ENCODE measurements at places on chromosomes 12 and 14.

DNA sequence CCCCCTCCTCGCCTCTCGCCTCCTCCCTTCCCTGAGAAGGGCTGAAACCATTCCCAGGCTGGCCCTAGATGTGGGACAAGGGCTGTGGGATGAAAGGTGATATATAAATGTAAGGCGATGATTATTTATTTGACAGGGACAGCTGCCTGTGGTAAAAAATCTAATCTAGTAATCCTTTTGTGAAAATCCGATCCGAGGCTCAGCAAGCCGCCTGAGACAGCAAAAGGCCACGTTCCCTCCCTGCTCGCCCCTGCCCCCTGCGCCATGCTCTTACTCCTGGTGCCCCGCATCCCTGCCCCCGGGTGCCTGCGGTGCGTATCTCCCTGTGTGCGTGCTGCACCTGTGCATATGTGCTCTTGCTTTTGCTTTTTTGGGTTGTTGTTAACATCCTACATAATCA lies 65.2 kb downstream of the TSPAN9 start:
- DNase-seq: no peak

DNA sequence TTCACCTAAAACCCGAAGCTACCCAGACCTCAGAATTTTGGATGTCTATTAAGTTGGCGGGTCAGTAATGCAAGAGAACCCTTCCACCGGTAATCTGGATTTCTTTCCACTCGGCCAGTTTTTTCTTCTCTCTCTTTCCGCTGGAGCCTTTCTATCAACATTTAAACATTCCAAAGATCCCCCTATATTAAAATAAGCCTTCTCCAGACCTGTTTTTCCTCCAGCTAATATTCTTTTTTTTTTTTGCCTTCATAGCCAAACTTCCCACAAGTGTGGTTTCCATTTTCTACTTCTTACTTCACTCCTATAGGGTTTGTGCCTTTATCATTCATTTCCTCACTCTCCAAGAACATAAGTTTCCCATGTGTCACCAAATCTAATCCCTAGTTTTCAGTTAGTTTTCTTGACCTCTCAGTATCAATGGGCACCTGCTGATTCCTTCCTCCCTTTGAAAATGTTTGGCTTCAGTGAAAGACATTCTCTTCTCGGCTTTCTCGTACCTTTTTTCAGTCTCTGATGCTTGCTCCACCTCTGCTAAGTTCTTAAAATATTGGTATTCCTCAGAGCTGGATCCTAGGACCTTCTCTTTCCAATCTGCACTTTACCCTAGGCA lies 583 bp upstream of the SDR39U1 start:
- DNase-seq: no peak

GRCh38 chr12:52713960-52714886 lies 10.9 kb upstream of the KRT77 start:
- no peak for DNase-seq

- peak; percentile 95 for DNase-seq
Observed at GRCh38 chr12:106195621-106196027, 52.2 kb downstream of the CKAP4 start.

- no peak for DNase-seq
Observed at GRCh38 chr12:130202201-130202600, 39.9 kb downstream of the FZD10 start.

All from AG09319 (cell line).